ENCODE measurements at places on chromosomes 11 and 22.
A peak's percentile ranks its signal among the peaks of the same experiment; 100 is the strongest.

DNA sequence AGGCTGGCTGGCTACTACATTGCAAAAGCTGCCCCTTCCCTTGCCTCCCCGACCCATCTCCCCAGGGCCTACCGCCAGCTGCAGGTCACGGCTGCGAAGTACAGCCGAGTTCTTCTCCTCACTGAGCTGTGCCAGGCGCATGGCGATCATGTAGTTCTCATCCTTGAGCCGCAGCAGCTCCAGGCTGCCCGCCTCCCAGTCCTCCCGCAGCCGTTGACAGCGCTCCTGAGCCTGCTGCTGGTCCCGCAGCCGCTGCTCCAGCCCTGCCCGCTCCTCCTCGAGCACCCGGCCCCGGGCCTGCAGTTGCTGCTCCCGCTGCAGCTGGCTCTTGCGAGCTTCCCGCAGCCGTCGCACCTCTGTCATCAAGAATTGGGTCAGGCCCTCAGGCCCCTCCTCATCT, 3.3 kb downstream of the CARD10 start:
- DNase-seq, result no peak

- no peak for DNase-seq
Observed at GRCh38 chr11:43797866-43798265, 82.8 kb upstream of the ALKBH3 start.

- DNase-seq, result no peak
Observed at GRCh38 chr11:41419901-41420300, 39.6 kb downstream of the LRRC4C start.

GRCh38 chr11:61541598-61541997, 33.0 kb downstream of the LRRC10B start:
- DNase-seq, result peak; percentile 19

DNA sequence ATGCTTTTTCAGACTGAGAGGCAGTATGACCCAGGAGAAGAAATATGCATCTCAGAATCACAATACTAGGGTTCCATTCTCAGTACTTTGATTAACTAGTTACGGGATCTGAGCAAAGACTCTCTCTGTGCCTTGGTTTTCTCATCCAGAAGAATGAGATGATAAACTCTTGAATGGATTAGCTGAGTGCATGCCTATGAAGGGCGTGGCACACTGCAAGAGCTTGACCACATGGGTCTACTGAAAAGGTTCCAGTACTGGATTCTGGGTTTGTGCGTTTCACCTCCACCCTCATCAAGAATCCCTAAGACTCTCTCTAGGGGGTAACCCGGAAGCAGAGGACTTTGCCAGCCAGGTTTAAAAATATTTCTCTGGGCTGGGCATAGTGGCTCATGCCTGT, 25.6 kb downstream of the PGA5 start:
- DNase-seq, result no peak

DNA sequence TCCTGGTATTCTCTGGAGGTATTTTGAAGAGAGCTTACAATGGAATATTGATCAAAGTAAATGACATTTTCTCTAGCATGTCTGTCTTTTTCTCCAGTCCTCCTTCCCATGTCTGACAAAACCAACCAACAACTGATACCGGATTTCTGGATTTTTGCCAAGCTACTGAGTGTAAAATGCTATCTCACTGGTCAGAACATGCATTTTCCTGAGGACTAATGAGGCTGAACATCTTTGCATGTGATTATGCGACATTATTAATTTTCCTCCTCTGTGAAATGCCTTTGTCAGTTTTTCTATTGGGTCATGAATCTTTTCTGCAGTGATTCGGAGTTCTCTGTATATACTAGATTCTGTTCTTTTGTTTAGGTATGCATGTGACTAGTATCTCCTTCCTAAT, 51.4 kb downstream of the CDON start:
- no peak for DNase-seq

DNA sequence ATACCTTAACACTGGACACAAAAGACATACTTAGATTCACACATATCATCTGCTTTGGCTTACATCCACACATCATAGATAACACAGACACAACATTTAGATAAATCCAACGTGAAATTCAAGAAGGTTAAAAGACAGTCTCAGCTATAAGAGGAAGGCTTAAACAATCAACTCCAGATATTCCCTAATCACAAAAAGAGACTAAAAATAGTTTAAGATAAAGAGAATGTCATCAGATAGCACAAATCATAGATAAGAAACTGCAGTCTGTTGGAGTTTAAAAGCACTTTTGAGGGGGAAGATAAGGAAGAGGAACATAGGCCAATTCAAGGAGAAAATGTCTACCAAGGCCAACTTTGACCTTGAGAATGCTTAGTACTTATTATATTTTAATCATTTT, 504.8 kb downstream of the JRKL start:
- no peak for DNase-seq

Data from GM04504 (cell line).